Sigmoid colon (tissue), 7 donors: ENCODE measurements at places on chromosomes 4 and X. TPM values are rescaled to one million over a fixed set of nuclear protein-coding genes. Genes with fewer than 3 reads are reported as not detected.

Gene USP27X
- 2.1 TPM for total RNA-seq

Gene PHKA1
- 6.1 TPM for total RNA-seq

Gene FAM133A
- 0.16 TPM for total RNA-seq

Gene SERTM2
- total RNA-seq: 4.1 TPM

GRCh38 chrX:108162265-108162664 lies 70.7 kb downstream of the ATG4A start:
- DNase-seq: no peak

DNA sequence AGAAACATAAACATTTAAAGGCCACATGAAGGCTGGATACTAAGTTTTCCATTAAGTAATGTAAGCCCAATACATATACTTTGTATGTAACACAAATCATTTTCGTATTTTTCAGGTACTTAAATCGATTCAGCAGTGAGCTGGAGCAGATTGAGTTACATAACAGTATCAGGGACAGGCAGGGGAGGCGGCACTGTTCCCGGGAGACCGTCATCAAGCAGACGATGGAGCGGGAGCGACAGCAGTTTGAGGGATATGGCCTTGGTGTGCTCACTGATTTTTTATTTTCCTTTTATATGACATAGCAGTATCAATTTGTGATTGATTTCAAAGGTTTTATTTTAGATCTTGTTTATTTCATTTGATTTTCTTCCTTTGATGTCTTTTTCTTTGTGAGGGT lies 20.7 kb downstream of the TMA16 start:
- DNase-seq: no peak

GRCh38 chrX:2533424-2533823 lies 32.6 kb upstream of the DHRSX start:
- DNase-seq: no peak

DNA sequence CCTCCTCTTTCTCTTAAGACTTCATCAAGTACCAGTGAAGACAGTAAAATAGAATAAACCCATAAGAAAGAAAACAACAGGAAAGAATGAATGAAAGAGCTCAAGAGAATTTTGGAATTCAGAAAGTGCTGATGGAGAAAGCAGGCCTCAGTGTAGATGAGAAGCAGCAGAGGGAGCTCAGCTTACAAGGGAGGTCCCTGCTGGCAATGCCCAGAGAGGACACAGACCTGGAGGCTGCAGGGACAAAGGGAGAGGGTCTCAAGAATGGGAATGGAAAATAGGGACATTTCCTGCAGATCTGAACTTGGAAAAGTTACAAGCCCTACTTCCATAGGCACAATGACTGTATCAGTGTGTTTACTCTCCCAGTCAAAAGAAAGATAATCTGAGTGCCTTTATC lies 64.5 kb upstream of the MAGEA10 start:
- no peak for DNase-seq

DNA sequence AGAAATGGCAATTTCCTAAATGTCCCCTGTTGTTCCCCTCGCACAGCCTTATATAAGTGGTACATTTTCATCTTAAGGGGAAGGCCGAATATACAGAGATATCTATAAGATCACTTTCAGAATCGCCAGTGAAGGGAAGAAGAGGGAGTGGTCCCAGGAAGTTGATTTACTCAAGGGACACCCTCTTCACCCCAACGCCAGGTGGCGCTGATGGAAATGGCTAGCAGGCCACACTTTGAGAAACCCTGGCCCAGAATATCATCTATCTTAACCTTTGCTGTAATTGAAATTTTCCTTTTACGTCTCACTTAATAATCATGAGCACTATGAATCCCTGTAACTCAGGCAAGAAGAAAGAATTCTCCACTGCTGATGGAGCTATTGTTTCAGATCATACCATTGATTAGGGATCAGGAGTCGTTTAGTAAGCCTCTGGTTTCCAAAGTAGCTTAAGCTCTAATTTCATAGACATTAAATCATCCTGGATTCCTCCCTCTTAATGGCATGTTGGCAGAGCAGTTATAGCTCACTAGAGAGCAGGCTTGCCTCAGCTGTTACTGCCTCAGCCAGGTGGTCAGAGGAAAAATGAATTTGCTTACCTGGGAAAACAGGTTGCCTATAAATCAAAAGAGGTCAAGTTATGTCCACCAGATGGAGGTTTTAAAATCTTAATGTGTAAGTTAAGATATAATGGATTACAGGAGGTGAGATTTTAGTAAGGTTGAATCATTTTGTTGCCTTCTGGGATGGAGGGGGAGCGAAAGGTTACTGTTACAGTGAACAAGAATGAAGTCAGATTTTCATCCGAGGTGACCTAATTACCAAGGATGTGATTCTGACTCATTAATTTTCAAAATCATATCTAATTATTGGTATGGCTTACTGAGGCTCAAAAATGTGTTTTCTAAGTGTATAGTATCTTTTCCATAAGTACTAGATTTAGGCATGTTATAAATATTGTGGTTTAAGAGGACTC lies 941.2 kb upstream of the TENM3 start:
- no peak for DNase-seq

DNA sequence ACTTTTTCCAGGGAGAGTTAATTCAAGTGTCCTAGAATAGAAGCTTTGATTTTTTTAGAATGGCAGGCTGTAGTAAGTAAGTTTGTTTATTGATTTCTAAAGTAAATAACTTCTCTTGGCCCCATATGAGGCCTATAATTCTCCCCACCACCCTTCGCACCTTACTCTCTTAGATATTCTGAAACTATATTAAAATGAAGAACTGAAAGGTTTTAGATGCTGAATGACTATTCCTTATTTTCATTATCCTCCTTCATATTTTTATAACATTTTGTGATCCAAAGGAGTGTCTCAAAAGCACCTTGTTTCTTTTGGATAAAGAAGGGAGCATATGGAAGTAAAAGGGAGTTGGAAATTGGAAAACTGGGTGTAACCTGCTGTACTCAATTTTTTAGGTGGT lies 70.3 kb downstream of the IRS4 start:
- no peak for DNase-seq
